Skin of body (tissue), 3 donors: ENCODE measurements at places on chromosomes 4 and X. TPM values are rescaled to one million over a fixed set of nuclear protein-coding genes. Genes with fewer than 3 reads are reported as not detected.

The MGARP gene
- total RNA-seq = not detected

The FRMPD4 gene
- total RNA-seq = 0.30 TPM

The HTRA3 gene
- total RNA-seq = 25.8 TPM

- no peak for DNase-seq
Measured at GRCh38 chrX:140503714-140504351, 1.0 kb downstream of the SOX3 start.

DNA sequence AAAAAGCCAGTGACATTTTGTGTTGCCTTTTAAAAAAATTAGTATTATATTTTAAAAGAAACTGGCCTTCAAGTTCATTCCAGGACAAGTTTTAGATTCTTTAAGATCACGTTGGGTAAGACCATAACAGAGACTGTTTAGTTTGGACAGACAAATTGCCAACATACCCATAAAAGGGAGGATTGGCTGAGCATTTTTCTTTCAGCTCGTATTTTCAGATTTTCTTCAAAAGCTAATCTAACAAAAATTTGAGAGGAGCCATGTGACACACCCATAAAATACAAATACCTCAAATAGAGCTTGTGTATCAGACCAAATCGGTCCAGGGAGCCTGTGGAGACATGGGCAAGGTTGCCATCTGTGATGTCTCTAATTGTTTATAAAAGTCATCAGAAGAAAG lies 74.6 kb upstream of the C1QTNF7 start:
- no peak for DNase-seq

- no peak for DNase-seq
Measured at GRCh38 chr4:152171556-152171955, 364.3 kb downstream of the FBXW7 start.

GRCh38 chrX:18955676-18956075 lies 28.2 kb downstream of the PHKA2 start:
- DNase-seq = no peak

DNA sequence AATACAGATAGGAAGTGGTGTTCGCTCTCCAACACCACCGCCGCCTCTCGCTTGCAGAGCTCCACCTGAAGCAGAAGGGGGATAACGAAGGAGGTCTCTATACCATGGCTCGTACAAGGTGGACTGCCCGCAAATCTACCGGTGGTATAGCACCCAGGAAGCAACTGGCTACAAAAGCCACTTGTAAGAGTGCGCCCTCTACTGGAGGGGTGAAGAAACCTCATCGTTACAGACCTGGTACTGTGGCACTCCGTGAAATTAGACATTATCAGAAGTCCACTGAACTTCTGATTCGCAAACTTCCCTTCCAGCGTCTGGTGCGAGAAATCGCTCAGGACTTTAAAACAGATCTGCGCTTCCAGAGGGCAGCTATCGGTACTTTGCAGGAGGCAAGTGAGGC lies 5.2 kb upstream of the BMP15 start:
- DNase-seq = no peak

DNA sequence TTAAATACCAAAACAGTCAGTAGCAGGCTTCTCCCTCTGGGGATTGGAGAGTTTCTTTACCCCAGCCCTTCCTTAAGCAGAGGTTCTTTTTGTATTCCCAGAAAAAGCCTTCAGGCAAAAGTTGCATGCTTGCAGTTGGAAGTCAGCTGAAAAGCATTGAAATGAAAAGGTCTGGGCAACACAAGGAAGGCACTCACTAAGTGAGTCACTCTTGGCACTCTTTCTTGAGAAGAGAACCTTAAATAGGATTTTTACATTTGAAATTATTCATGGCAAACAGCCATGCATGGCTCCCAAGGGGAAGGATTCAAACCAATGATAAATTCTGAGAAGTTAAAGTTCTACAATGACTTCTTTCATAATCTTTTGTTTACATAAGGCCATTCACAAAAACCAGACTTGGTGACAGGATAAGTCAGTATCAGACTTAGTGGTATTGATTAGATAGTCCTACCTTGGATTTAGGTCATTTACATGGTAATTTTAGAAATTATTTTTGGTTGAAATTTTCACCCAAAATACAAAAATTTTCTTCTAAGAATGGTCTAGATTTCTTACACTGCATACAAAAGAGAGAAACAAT lies 2068.9 kb downstream of the PCDH7 start:
- DNase-seq = peak; percentile 22

DNA sequence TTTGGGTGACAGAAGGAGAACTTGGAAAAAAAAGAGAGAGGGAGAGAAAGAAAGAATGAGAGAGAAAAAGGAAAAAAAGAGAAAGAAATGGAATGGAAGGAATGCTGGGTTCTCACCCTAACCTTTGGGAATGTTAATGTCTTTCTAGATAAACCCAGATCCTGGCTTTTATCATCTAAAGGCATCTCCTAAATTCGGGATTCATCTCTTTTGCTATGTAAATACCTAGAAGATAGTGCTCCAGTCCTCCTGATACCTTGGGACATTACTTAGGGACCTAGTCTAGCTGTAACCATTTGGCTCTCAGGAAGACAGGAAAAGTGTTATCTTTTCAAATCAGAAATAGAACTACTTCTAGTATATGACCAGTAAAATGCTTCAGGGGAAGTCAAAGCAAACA lies 15.8 kb upstream of the SPCS3 start:
- no peak for DNase-seq
